Urinary bladder (tissue), 4 donors: ENCODE measurements at places on chromosomes 1 and 21. TPM values are rescaled to one million over a fixed set of nuclear protein-coding genes. Genes with fewer than 3 reads are reported as not detected.

DNA sequence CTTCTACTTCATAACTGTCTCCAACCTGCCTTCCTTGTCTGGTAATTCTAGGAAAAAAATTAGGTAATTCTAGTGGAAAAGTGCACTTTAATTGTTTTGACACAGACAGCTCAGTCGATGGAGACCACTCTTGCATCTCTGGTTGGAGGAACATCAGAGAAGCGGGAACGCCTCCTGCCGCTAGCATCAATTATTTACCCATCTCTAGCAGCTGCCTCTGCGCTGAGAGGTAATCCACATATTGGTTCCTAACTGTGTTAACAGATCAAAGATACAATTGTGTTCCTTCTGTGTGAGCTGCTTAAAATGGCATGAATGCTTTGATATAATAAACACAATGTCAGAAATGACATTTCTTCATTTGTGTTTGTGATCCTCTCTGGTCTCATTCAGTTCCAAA is 33.3 kb downstream of the C2CD2 start:
- DNase-seq = no peak

DNA sequence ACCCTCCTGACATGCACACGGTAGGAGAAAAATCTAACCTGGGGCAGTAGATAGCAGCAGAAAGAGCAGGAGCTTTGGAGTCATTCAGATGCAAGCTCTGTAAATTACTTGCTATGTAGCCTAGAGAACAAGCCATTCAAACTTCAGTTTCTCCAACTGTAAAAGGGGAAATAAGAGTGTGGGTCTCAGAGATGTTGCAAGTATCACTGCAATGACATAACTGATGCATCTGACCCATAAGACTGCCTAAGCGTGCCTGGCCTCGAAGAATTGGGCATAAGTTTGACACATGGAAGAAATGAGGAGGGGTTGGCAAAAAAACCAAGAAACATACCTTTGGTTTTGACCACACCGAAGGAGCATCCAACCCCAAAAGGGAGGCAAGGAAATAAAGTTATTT is 5.2 kb downstream of the AK2 start:
- no peak for DNase-seq

- no peak for DNase-seq
Observed at GRCh38 chr1:216330262-216330661, 93.0 kb downstream of the USH2A start.

DNA sequence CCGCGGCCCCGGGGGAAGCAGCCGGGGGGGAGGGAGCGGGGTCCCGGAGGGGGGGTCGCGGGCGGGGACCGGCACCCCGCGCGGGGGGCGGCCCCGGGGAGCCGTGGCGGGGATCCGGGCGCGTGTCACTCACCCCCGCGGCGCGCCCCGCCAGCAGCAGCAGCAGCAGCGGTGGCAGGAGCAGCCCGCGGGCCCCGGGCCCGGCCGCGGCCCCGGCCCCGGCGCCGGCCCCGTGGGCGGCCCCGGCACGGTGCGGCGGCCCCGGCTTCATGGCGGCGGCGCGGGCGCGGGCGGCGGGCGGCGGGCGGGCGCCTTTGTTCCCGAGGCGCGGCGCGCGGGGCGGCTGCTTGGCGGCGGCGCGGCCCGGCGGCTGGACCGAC is 252 bp downstream of the SDC3 start:
- DNase-seq = no peak

- no peak for DNase-seq
Observed at GRCh38 chr1:230263568-230264195, 162.4 kb downstream of the PGBD5 start.

- no peak for DNase-seq
Observed at GRCh38 chr1:11858968-11859871, 475 bp upstream of the NPPB start.

- DNase-seq = no peak
Observed at GRCh38 chr1:30332116-30333094, 391.0 kb downstream of the MATN1 start.

Gene ORC1
- polyA plus RNA-seq = 0.48 TPM

Gene PGLYRP4
- 0.10 TPM for polyA plus RNA-seq

Gene SEC16B
- 2.7 TPM for polyA plus RNA-seq

Gene WARS2
- 6.8 TPM for polyA plus RNA-seq
